ENCODE measurements at places on chromosomes 3 and 15.

DNA sequence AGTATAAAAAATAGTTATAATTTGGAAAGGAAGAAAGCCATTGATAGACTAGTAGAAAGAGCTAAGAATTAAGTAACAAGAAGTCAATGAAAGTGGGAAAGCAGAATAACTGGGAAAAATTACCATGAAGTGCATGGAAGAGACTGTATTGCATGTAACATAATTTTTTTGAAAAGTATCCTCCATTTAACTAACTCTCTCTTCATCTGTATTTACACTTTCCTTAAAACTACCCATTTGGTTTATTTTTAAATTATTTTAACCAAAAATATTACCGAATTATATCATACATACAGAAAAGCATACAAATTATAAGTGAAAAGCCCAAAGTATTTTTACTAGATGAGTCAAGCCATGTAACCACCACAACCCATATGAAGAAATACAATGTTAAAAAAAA is 1009.9 kb upstream of the SEMA6D start:
- DNase-seq, result no peak

GRCh38 chr15:63288778-63289378 is 11.5 kb downstream of the APH1B start:
- no peak for DNase-seq

DNA sequence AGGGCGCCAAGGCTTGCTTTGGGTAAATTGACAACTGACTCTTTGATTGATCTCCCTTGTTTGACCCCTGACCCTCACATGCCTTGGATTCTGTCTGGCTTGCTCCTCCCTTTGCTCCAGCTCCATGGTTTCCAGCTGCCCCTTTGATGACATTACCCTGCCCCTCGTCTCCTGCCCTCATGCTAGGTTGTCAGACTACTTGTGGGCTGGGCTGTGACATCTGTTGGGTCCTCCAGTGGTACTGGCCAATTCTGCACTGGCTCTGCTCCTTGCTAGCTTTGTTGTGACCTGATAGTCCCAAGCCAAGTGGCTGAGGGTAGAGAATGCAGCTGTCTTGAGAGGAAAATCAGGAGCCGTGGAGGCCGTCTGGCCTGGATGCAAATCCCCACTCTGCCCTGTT is 6.2 kb downstream of the THSD4 start:
- DNase-seq, result no peak

DNA sequence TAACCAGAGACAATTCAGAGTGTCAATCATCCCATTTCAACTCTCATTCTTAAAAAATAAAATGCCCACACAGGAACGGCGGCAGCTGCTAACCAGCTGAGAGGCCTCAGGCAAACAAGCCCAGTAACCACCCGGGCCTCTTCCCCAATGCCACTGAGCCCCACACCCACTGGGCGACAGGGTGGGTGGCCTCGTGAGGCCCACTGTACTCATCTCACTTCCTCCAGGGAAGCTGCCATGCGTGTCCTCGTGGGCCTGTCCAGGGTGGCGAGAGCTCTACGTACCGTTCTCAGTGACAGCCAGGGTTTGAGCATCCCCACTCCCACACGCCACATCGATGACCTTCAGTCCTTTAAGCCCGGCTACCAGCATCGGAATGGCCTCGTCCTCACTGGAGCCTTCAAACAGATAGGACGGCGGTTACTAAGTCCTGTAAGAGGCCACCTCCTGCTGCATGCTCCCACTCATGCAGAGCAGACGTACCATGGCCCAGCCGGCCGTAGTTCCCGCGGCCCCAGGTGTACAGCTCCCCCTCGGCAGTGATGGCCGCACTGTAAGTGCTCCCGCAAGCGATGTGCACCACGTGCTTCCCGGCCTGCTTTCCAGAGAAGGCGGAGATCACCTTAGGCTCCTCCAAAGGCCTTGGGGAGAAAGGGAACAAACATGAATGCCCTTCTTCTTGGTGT is 56.5 kb downstream of the HERC2 start:
- DNase-seq, result no peak

- DNase-seq, result no peak
Measured at GRCh38 chr3:148202386-148202785, 495.3 kb upstream of the AGTR1 start.

DNA sequence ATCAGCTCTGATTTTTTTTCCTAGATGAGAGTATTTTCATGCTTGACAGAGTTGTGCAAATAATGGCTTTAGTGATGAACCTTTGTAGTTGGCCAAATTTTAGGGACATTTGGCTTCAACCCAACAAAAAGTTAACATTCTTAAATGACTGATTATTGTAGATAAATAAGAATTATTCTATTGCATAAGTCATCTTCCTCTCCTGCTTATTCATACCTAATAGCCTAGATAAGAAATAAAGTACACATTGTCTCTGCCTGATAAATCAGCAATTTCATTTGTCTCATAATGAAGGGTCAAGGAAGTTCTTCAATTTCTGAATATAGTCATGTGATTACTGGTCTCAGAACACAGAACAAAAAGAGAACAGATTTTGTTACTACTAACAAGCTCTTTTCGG is 428.9 kb upstream of the IL12A start:
- no peak for DNase-seq

DNA sequence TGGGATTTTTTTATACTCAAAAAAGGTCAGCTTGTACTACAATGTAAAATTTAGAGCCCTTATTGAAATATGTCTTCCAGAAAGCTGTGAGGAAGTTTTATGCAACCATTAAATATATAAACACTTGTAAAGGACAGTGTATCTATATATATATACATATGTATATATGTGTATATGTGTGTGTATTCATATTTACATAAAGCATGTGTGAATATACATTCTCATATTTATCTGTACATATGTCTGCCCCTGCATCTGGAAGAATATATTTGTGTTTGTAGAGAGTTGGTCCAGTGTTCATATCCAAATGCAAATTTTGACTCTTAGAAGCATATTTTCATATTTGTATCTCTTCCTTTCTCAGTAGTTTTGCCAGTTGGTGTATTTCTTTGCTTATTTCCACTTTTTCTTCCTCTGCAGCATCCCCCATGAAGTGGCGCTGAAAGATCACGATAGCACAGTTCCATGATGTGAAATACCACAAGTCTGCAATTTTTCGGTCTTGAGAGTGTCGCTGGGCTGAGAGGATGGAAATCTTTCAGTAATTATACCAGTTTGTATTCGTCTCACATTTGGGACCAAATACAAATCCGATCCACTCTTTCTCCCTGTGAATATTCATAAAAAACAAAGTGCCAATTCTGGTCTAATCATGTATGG is 311.7 kb upstream of the DPH6 start:
- DNase-seq, result no peak

DNA sequence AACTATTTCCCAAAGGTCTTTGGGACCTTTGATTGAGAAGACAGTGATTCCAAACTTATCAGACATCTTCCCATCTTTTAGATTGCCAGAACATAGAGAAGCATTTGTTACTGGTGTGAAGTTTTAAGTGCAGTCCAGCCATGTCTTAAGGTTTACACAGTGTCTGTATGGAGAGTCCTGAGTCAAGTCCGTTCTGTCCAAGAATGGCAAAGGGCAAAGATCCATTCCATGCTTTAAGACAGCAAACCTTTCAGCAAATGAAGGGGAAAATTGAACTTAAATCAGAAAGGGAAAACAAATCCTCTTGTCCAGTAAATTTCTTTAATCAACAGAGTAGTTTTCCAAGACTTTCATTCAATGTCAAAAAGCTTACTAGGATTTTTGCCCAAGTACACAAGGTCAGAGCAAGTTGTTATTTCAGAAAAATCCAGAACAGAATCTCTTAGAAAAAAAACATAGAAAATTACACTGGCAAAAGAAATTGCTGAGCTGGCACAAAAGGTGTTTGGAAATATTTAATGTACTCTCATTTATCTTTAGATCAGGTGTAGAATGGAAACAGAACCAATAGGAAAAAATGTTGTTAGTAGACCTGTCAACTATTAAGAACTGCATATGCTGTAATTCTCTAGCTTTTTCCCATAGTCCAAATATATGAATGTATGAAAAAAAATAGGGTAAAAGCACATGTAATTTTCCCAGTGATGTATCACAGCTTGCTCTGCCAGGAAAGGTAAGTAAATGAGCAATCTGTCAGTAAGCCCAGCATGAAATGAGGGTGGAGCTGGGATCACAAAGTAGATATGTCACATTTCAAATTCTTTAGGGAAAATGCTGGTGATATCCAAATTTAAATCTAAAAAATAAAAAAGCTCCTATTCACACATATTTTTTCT is 1099.9 kb downstream of the TUSC7 start:
- DNase-seq, result no peak

DNA sequence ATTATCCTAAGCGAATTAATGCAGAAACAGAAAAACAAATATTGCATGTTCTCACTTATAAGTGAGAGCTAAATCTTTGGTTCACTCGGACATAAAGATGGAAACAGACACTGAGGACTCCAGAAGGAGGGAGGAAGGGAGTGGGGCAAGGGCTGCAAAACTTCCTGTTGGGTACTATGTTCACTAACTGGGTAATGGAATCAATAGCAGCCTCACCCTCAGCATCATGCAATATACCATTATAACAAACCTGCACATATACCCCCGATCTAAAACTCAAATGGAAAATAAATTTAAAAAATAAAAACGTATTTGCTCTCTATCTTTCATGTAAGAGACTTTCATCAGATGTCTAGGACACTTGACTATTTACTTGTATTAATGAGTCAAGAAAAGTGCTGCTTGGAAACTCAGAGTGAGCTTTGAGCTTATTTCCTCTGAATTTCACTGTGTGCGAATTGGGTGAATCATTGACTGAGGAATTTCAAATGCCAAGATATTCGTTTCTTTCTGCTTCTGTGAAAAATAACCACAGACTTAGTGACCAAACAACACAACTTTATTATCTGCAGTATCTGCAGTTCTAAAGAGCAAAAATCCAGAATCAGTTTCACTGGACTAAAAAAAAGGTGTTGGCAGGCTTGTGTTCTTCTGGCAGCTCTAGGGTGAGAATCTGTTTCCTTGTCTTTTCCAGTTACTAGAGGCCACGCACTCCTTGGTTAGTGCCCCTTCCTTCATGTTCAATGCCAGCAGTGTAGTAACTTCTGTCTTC is 18.4 kb downstream of the TM4SF18 start:
- no peak for DNase-seq

DNA sequence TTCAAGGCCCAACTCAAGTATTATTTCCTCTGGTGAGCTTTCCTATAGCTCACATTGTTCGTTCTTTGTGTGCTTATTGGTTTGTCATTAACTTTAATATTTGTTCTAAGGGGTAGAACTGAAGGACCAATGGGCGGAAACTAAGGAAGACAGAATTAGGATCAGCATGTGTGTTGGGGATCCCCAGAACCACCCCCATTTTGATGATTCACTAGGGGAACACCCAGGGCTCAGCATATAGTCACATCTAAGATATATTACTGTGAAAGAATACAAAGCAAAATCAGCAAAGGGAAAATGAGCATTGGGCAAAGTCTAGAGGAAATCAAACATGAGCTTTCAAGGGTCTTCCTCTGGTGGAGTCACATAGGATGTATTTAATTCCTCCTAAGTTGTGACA is 76.9 kb downstream of the TIMP4 start:
- DNase-seq, result no peak

DNA sequence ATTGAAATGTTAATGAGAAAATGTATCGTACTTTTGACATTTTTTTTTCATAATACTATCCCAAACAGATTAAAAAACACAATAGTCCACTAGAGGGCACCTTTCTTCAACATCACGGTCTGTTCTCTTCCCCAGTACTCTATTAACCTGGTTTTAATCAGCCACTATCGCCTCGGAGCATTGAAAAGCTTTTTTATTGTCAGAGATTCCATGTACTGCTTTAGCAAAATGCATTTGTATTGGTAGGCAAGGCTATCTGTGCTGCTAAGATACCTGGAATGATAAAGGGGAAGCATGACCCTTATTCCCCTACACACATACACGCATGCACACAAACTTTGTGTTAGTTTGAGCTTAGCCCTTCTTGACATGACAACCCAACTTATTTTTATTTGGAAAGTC is 160.1 kb upstream of the IL12A start:
- DNase-seq, result no peak

GRCh38 chr3:38039101-38039898 is at the start of gene DLEC1:
Gene DLEC1 (plus strand): TSS chr3:38039208. CDS start chr3:38039226, 18 bp downstream.
- DNase-seq, result peak; percentile 65

- DNase-seq, result no peak
Measured at GRCh38 chr3:161322781-161323568, 48.3 kb downstream of the SPTSSB start.

GRCh38 chr15:76345880-76346668 is 9.5 kb downstream of the ISL2 start:
- no peak for DNase-seq

GRCh38 chr3:188685789-188686188 is 486.0 kb upstream of the TPRG1 start:
- no peak for DNase-seq

- DNase-seq, result no peak
Measured at GRCh38 chr3:190059242-190059590, 61.5 kb downstream of the P3H2 start.

DNA sequence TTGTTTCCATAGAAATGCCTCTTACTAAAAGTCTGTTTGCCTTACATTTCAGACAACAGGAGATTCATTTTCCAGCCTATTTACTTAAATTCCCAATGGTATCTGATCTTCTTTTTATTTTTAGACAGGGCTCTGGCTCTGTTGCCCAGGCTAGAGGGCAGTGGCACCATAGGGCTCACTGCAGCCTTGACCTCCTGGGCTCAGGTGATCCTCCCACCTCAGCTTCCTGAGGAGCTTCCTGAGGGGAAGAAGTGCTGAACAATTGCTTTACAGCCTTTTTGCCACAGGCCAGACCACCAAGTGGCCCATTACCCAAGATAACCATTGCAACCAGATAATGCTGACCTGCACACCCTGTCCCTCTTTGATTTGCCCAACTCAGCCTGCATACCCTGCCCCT is 126.3 kb downstream of the PLCH1 start:
- no peak for DNase-seq

GRCh38 chr15:57310876-57311275 is 65.4 kb upstream of the CGNL1 start:
- no peak for DNase-seq

DNA sequence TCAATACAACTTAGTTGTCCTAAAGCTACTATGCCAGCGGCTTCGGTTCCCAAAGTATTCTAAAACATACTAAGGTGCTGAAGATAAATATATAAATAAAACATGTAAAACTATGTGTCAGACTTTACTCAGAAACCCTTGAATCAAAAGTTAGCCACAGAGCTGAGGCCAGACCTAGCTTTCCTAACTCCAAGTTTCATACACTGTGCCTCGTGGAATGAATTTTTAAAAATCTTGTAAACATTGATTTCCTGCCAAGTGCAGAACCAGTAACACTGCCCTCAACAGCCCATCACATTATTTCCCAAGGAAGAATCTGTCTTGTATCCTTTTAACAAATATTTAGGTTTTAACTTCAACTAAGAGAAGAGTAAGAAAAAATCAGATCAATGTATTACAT is 36.4 kb downstream of the TAMM41 start:
- DNase-seq, result no peak

DNA sequence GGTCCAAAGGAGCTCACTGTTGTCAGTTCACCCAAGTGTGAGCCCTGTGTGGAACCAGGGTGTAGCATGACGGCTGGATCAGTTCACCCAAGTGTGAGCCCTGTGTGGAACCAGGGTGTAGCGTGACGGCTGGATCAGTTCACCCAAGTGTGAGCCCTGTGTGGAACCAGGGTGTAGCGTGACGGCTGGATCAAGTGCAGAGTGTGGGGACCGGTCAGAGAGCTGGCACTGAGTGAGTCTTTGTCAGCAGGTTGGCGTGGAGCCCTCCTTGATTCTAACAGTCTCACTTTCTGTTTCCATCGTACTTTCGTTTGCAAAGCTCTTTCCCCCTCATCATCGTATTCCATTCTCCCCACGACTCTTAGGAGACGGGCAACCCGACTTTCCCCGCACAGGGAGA is 57.9 kb upstream of the DLG1 start:
- no peak for DNase-seq

- no peak for DNase-seq
Measured at GRCh38 chr3:182215881-182216280, 504.2 kb downstream of the SOX2 start.

Data from activated CD8-positive, alpha-beta memory T cell treated with anti-CD3 and anti-CD28 coated beads for 1 hour (primary cell).